ENCODE measurements at places on chromosomes 3 and 15. TPM values are rescaled to one million over a fixed set of nuclear protein-coding genes. Genes with fewer than 3 reads are reported as not detected.

PLSCR2 gene
- not detected for polyA plus RNA-seq

TLR9 gene
- polyA plus RNA-seq, result 0.34 TPM

MAP2K1 gene
- 14.0 TPM for polyA plus RNA-seq

MESP2 gene
- 0.57 TPM for polyA plus RNA-seq

FBXW12 gene
- not detected for polyA plus RNA-seq

MELTF gene
- polyA plus RNA-seq, result 3.6 TPM

Measured in adrenal gland (tissue), 19 donors.